Effector CD4-positive, alpha-beta T cell (primary cell): ENCODE measurements at places on chromosomes 2 and 18.

- DNase-seq = no peak
These were observed 512.7 kb downstream of the CMPK2 start for GRCh38 chr2:6352906-6353515.

DNA sequence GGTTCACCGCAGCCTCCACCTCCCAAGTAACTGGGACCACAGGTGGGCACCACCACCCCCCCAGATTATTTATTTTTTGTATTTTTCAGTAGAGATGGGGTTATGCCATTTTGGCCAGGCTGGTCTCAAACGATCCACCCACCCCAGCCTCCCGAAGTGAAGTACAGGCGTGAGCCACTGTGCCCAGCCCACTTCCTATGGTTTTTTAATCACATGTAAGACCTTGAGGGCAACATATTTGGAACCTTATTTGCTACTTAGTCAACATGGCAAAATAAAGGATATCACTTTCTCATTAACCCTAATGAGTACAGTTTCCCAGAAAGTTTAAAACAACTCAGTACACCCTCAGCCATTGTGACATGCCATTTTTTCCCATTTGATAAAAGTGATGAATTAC lies 64.7 kb downstream of the EIF5B start:
- no peak for DNase-seq

GRCh38 chr2:1645761-1646476 lies 98.4 kb downstream of the PXDN start:
- no peak for DNase-seq

DNA sequence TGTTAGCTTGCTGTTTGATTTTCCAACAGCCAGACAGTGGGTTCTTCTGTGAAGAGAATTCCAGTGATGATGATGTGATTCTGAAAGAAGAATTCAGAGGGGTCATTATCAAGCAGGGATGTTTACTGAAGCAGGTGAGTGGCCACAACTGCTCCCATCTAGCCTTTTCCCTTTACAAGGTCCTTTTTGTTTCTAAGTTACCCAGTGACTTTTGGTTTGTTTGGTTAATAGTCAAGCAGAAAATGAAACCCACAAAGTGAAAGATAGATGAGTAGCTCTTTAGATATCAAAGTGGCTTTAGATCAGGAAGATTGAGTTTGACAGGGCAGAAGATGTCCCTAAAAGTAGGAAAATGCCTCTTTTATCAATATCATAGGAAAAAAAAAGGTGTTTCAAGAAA lies 23.3 kb downstream of the PLEK start:
- DNase-seq = no peak

DNA sequence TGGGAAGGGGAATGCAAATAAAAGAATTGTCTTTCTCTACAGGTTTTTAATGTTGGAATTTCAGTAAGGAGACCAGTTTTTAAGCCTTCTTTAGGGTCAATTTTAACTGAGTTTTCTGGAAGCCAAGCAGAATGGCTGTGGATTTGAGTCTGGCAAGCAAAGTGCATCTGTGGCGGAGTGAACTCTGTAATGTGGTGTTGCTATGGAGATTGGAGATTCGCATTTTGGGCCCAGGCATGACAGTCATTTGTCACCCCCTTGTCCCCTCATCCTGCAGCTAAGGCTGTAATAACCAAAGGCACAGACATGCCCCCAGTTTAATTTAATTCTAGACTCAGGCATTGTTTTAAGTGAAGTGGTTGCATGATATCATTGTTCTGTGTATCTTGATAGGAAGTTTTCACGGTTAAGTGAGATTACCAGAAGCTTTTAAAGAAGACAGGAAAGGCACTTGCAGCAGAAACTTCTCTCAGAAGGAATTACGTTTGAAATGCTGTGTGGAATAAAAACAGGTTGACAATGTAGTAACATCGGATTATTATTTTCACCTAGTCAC lies 30.6 kb downstream of the ARMC9 start:
- no peak for DNase-seq

GRCh38 chr2:137115081-137115794 lies 349.9 kb downstream of the THSD7B start:
- DNase-seq = no peak

DNA sequence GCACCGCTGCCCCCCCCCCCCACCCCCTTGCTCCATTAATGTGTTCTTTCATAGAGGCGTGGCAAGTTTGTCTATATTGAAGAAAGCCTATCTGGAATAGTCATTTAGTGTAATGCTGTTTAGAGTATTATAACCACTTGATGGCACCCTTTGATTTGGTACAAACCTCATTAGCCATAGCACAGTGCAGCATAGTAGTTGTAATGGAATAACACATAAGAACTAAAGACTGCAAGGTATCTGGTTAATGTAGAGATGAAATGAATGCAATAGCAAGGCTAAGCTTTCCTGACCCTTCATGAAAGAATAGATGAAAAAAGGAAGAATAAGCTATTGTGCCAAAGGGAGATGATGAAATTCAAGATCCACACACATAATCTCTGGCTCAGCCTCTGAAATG lies 81.9 kb downstream of the EHBP1 start:
- DNase-seq = no peak

DNA sequence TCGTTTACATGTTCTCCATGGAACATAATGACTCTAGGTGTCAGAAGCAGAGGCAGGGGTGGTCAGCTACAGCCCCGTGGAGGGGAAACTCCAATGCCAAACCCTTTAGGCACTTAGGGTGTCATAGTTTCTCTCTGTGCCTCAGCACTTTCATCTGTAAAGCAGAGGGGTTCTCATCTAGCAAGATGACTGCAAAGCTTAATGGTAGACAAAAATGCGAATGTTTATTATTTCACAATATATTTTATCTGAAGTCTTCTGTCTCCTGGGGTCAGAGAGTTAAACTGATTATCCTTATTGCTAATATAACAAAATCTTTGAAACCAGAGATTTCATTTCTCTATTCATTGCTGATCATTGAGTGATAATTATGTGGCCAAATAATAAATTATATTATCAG lies 522.5 kb downstream of the TSN start:
- DNase-seq = no peak

GRCh38 chr2:108588070-108588668 lies 53.9 kb downstream of the LIMS1 start:
- no peak for DNase-seq

- no peak for DNase-seq
These were observed 47.1 kb upstream of the THSD7B start for GRCh38 chr2:136718273-136718672.

DNA sequence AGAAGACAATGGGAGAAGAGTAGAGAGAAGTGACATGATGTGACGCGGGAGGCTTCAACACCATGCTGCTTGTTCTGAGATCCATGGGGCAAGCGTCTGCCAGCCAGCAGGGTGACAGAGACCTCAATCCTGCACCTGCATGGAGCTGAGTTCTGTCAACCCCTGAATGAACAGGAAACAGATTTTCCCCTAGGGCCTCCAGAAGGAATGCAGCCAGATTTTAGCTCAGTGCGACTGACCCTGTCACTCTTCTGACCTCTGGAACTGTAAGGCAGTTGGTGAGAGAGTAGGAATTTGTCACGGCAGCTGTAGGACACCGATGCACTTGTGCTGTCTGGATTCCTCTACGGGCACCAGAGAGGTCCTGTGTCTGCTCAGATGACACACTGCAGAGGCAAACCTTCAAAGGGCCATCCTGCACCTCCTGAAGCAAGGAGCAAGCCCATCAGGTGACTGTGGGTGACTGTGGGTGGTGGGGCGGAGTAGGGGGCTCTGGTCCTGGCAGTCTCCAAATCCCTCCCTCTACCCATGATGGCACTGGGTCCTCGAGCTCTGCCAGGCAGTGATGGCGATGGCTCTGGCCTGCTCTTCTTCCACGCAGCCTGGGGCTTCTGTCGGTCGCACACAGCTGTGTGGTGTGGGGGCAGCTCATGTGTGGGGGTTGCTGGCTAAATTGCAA lies 194.3 kb upstream of the TWIST2 start:
- DNase-seq = no peak

GRCh38 chr2:150470435-150470834 lies 17.0 kb downstream of the RND3 start:
- no peak for DNase-seq

DNA sequence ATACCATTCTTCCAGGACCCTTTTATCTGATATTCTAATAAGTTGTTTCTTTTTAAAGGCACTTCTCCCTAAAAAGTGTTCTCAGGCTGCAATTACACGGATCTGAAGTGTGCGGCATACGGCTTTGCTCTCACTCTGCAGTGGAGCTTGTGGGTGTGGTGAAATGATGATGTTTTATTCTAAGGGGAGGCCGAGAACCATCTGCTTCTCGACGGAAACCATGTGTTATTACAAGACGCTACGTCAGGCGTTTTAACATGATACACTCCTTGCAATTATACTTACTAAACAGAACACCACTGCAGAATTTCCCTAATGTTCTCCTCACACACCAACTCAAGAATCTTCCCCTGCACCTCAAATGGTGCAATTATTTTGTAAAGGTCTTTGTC lies 34.9 kb upstream of the CTDP1 start:
- no peak for DNase-seq

DNA sequence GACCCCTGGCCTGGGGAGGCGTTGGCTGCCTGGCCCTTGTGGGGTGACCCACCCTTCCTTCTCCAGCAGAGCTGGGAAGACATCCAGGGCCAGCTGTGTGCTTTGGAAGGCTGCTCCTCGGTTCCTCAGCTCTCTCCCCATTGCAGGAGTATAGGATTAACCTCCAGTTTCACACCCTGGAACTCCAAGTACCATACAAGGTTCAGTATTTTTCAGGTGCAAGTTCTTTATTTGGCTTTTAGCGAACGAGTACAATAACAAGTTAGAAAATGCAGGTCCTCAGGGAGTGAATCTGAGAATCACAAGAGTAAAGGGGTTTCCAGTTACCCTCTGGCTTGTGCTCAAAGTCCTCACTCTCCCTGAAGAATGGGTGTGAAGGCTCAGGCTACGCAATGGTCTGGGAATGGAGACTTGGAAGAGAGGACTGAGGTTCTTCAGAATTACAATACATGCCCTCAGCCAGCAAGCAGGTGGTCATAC lies 101.2 kb downstream of the APOB start:
- no peak for DNase-seq

DNA sequence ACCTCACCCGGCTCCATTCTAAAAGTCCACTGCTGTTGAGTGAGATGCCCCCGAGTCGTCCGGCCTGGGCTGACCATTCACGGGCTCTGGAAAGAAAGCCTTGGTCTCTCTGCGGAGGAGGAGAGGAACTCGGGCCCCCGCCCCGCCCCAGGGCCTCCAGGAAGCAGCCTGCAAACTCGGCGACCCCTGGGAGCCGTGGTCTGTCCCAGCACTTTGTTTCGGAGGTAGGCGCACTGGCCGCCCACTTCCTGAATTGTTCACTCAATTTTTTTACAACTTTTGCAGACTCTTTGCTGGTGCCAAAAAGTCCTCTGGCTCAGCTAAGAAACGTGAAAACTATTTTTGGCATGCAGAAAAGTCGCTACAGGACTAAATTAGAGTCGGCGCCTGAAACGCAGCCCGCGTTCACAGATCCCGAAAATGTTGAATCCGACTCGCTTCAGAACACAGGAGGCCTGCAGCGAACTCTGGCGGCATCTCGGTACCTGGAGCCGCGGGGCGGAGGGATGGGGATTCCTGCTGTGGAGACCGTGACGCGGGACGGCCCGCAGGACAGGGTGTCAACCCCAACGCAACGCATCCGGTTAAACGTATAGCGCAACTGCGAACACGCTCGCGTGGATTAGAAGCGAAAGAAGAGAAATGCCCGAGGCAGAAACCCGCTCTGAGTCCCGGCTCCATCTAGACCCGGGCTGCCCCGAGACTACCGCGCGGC lies 1.5 kb downstream of the PXDN start:
- DNase-seq = no peak
